ENCODE measurements at places on chromosomes 2 and 18.
A peak's percentile ranks its signal among the peaks of the same experiment; 100 is the strongest.

DNA sequence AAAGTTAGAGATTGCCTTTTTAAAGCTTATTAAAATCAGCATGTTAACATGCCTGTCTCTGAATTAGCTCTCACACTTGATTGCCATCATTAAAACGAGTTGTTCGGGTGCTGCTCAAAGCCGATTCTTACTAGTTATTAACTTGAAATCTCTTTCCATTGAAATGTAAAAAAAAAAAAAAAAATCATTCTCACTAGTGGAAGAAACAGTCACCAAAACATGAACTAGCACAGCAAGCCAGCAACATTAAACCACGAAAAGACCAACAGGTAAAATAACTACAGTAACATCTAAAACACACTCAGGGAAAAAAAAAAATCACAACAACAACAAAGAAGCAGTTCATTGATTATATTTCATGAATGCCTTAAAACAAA lies 264.5 kb downstream of the MEIS1 start:
- DNase-seq = no peak

DNA sequence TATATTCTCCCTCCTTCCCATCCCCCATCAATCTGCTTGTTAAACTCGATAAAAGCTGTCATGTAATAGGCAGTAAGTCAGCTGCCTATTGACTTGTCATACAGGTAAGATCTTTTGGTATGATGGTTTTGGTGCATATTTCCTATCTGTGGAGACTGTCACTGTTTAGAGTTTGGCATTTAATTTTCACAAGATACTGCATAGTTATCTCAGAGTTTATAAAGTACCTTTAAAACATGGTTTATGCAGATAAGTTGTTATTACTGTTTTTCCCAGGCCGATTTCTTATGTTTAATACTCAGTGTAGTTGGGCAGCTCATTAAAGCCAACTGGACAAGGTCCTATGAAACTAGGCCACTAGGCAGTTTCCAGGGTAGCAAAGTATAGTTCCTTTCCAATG lies 222.1 kb downstream of the GALNT13 start:
- no peak for DNase-seq

GRCh38 chr18:9792565-9793245 lies 84.6 kb downstream of the RAB31 start:
- no peak for DNase-seq

DNA sequence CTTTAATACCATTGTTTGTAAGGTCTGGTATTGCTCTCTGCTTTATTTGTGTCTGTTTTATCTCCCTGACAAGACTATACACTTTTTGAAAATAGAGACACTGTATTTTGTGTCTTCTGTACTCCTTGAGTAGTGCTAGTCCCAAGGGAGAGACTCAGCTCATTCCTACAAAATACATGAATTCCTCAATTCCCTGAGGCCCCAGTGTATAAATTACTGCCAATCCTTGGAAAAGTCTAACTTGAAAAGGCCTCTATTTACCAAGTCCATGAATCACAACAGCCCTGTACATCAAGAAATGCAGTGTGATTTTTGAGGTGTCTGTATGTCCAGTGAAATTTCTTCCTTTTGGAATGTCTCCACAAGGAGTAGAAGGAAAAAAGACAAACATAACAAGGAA lies 34.9 kb upstream of the NEDD4L start:
- no peak for DNase-seq

- DNase-seq = no peak
These were observed 144.0 kb downstream of the EML6 start for GRCh38 chr2:54867457-54867856.

DNA sequence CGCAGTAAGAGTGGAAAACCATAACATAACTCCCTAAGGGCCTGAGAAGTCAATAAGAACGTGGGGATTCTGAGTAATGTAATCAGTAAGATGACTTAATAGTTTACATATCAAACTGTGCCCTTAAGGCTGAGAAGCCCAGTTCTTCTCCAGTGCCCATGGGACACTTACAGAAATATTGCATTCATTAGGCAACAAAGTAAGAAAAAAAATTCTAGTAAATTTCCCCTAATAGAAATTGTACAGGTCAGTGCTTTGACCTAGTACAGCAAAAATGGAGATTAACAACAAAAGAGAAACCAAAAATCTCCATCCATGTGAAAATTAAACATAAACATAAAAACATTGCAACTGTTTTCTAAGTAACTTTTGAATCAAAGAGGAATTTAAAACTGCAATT lies 139.8 kb upstream of the HS6ST1 start:
- DNase-seq = no peak

- DNase-seq = no peak
These were observed 882.5 kb downstream of the SLC4A3 start for GRCh38 chr2:220509966-220510365.

GRCh38 chr2:197982565-197982964 lies 178.2 kb downstream of the PLCL1 start:
- no peak for DNase-seq

DNA sequence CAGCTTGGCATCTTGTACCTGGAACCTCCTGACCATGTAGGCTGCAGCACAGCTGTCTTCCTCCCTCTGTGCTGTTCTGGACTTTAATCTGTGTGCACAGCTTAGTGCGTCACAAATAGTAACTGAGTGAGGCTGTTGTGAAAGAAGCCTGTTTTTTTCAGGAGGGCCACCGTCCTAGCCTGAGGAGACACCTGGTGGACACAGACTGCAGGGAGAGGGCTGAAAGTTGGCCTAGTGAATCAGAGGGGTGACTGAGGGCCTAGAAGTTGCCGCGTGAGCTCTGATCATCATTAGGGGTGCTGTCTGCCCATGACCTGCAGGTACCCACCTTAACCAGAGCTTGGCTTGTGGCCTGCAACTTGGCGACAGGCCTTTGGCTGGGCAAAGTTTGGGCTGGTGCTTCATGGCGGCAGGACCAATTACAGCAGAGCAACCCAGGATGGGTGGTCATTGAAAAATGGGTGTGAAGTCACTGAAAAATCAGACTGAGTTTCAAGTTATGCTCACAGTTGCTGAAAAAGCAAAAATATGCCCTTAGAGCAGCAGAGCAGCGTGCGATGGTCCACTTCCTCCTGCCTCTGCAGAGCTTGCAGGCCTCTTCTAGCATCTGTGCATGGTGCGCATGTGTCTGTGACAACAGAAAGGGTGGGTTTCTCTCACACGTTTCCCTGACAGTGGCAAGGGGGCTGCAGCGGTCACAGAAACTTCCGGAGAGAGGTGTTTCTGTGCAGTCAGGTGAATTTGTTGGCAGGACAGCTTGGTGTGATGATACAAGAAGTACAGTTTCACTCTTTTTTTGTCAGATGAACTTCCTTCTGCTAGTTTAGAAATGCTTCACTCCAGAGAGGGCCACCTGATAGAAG lies 9.6 kb downstream of the GDF7 start:
- DNase-seq = no peak

- DNase-seq = no peak
These were observed 95.9 kb downstream of the KCNF1 start for GRCh38 chr2:11007331-11008264.

GRCh38 chr18:14085770-14086457 lies 46.3 kb downstream of the ZNF519 start:
- DNase-seq = no peak

- no peak for DNase-seq
These were observed 554.5 kb downstream of the STK39 start for GRCh38 chr2:167692936-167693335.

DNA sequence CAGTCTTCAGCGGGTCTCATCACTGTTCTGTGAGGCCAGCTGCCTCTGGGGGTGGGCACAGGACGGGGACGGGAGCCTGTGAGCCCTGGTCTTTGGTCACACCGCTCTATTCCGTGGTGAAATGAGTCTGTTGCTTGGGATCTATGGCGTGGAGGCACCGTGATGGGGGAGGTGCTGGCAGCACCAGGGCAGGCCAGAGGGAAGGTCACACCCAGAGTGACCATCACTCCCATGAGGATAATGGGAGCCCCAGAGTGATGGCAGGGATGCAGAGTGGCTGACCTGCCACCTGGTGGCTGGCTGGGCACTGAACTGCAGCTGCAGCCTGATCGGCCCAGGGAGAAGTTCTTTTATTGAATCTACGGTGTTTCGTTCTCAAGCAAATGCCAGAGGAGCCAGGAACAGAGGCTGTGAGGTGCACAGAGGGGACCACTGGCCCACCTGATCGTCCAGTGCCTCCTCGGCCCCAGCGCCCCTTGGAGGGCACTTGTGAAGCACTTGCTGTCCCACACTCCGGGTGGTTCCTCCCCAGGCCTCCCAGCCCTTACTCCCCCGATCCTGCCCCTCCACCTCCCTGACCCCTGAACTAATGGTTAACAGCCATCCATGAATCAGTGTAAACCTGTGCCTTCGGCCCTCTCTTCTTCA lies 17.9 kb downstream of the KCNIP3 start:
- DNase-seq = no peak

DNA sequence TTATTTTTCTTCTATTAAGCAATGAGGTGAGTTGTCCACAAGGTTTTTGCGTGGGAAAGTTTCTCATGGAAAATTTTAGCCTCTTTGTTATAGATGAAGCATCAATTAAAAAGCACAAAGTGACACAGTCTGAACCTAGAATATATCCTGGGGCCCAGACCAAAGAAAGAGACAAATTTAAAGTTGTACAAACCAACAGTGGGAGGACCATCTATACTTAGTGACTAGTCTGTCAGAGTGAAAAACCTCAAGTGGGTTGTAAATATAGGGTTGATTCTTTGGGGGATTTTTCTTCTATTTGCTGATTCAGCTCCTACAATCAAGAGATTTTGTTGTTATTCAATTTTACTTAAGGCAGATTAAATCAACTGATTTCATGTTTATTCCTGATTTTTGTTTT lies 256.2 kb downstream of the SATB2 start:
- DNase-seq = no peak

- no peak for DNase-seq
These were observed 67.5 kb upstream of the TTN start for GRCh38 chr2:178874529-178875240.

GRCh38 chr2:60353863-60354262 lies 199.6 kb downstream of the BCL11A start:
- no peak for DNase-seq

DNA sequence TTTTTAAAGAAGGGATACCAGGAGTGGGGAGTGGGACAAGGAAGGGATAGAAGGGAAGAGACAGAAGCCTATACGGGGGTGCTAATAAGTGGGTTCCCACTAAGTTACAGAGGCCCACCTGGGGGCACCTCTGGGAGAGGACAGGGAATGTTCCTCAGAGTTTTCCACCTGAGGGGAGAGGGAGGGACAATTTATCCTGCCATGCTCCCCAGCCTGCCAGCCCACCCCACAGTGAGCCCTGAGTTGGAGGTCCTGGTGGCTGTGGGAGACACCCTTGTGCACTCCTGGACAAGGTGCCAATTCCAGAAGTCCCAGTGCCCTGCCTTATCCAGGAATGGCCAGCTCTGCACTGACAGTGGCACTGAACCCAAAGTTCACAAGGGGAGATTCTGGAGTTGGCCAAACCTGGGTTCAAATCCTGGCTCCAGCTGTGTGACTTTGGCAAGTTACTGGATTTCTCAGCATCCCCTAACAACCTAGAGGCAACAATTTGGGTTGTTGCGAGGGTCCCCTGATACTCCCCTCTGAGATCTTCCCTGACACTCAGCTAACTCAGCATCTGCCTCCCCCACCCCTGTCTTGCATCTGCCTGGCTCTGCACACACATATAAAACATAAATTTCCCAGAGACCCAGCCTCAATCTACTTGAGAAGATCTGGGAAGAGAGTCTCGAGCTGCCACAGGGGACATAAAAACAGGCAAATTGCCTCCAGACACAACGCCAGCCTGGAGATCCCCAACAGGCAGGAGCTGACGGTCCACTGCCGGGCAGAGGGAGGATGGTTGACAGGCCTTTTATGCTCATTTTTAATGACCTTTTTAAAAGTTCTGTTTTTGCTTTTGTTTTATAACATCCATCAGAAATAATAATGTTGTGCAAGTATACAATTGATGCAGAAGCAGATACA lies 98.7 kb upstream of the ST3GAL5 start:
- DNase-seq = no peak

GRCh38 chr2:10289352-10289751 lies 13.4 kb upstream of the HPCAL1 start:
- DNase-seq = no peak

GRCh38 chr18:498931-499775 lies 1.3 kb downstream of the COLEC12 start:
- DNase-seq = peak; percentile 77

DNA sequence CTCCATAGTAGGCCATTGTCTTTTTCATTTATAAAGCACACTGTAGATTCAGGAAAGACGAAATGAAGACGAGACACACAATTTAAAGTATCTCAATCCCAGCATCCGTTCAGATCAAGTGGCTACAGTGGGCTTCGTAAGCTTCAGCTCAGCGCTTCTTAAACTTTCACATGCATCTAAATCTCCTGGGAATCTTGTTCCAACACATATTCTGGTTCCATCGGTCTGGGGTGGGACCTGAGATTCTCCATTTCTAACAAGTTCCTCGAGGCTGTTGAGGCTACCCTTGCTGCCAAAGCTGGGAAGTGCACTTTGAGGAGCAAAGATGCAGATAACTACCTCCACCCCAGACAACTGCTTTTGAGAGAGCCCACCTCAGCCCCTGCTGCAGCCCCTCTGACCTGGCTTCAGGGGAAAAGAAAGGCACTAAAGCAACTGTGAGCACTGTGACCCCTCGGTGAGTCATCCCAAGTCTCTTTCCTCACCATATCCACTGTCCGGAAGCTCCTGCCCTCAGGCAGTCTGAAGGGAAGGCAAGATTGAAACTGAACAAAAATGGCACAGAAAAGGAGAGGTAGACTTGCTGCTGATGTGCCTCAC lies 201.1 kb upstream of the FBXO11 start:
- peak; percentile 65 for DNase-seq

- DNase-seq = no peak
These were observed 30.1 kb upstream of the BZW1 start for GRCh38 chr2:200781616-200782015.

DNA sequence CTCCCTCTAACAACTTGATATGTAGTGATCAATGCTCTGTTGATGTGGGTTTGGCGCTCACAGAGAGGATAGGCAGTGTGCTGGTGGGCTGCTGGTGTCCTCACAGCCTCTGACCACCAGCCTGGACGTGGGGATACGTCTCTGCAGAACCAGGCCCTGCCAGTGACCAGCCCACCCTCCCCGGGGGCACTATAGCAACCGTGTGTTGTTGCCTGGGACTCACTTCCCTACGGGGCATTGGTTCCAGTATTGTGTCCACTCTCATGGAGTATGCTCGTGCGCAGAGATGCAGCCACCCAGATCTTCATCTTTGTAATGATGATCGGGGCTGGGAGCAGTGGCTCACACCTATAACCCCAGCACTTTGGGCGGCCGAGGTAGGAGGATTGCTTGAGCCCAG lies 180.1 kb downstream of the LDLRAD4 start:
- no peak for DNase-seq

GRCh38 chr2:215019521-215020145 lies 118.8 kb downstream of the ABCA12 start:
- DNase-seq = no peak

GRCh38 chr18:45626330-45627203 lies 11.3 kb downstream of the SLC14A2 start:
- DNase-seq = no peak

- no peak for DNase-seq
These were observed 57.3 kb upstream of the LRPPRC start for GRCh38 chr2:44053052-44053451.

DNA sequence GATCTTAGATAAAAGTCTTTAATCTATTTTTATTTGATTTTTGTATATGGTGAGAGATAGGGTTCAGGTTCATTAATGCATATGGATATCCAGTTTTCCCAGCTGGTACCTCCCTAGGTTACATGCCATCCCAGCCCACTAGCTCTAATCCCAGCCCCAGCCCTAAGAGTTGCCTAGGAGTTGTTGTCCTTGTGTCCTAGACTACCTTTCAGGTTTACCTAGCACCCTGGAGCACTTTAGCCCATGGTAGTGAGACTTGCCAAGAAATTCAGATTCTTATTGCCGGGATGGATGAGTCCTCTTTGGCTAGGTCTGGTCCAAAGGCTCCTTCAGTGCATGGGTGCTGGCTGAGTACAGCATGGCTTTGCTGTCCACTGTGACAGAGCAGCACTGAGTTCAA lies 40.5 kb downstream of the ZNF638 start:
- no peak for DNase-seq
